ENCODE measurements at places on chromosomes 11 and 22. TPM values are rescaled to one million over a fixed set of nuclear protein-coding genes. Genes with fewer than 3 reads are reported as not detected.
A peak's percentile ranks its signal among the peaks of the same experiment; 100 is the strongest.

The OR9G1 gene
- not detected for total RNA-seq

DNA sequence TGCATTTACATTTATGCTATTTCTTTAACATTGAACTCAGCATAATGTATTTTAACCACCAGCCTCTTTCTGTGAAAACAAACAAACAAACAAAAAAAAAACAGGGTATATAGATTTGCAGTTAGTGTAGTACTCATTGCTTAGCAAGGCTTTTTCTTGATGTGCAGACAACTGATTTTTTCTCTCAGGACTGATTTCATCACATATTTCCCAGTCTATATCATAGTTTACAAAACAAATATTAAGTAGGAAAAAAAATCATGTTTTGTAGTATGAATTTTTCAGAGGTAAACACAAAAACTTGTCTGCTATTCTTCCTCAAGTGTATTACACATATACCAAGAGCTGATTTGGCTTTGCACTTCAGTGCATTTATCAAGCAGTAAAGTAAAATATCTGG is 123.0 kb downstream of the PDE3B start:
- no peak for DNase-seq

The TPCN2 gene
- 17.0 TPM for total RNA-seq

The LGALS12 gene
- total RNA-seq = not detected

DNA sequence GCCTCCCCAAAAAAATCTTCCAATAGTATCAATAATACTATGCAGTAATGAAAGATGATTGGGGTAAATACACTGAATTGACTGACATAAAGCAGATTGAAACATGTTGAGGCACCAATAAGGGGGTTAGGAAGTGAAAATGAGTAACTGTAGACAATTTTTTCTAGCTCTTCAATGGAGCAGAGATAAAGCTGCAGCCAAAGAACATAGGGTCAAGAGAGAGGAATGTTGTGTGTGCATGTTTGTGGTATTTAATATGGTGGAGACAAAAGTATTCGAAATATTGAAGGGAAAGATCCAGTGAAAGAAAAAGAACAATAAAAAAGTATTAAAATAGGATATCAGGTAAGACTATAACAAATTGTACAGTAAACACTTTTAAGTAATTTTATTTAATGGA is 450.0 kb upstream of the CCDC179 start:
- DNase-seq = no peak

DNA sequence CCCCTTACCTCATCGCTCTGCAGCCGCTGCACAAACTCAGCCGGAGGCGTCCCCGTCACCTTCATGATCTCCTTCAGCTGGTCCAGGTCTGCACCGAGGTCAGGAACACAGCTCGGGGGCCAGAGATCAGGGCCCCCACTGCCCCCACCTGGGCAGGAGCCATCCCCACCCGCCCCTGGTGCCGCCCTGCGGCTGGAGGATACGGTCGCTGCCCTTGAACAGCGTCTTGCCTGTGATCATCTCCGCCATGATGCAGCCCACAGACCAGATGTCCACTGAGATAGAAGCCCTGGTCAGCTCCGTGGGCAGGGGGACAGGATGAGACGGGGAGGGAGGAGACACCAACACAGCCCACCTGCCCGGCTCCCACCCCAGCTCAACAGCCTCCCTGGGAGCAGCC is 4.5 kb upstream of the HDAC10 start:
- DNase-seq = no peak

The ELP4 gene
- 21.6 TPM for total RNA-seq

The PHOX2A gene
- total RNA-seq = not detected

GRCh38 chr22:19722178-19722981 is 959 bp upstream of the GP1BB start:
- DNase-seq = no peak

The CCDC15 gene
- 4.8 TPM for total RNA-seq

DNA sequence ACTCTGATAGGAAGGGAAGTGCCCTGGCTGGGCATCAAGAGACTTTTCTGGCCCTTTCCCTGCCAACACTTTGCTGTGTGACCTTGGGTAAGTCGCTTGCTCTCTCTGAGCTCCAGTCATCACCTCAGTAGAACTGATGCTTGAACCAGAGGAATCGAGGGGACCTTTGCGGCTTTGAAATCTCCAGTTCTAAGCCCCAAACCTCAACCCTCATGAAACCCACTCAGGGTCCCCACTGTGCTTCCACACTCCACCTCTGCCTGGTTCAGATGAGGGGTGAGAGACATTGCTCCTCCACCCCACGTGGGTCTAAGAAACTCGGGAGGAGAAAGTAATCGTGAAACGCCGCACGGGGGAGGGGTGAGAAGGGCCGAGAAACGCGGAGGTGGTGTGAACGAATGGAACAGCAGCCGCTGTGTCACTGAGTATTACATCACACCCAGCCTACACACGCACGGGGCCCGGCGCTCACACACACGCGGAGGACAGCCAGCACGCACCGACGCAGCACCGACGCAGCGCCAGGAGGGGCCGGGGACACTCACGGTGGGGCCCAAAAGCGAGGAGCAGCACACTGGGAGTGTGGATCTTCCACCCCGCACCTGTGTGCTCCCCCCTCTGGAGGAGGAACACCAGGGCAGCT is 4.3 kb downstream of the RTN4RL2 start:
- DNase-seq = no peak

The CTSW gene
- 124 TPM for total RNA-seq

- no peak for DNase-seq
Measured at GRCh38 chr11:134516529-134516928, 104.5 kb upstream of the B3GAT1 start.

- no peak for DNase-seq
Measured at GRCh38 chr11:115458877-115459276, 45.3 kb downstream of the CADM1 start.

- DNase-seq = no peak
Measured at GRCh38 chr11:82767123-82767522, 33.5 kb upstream of the FAM181B start.

DNA sequence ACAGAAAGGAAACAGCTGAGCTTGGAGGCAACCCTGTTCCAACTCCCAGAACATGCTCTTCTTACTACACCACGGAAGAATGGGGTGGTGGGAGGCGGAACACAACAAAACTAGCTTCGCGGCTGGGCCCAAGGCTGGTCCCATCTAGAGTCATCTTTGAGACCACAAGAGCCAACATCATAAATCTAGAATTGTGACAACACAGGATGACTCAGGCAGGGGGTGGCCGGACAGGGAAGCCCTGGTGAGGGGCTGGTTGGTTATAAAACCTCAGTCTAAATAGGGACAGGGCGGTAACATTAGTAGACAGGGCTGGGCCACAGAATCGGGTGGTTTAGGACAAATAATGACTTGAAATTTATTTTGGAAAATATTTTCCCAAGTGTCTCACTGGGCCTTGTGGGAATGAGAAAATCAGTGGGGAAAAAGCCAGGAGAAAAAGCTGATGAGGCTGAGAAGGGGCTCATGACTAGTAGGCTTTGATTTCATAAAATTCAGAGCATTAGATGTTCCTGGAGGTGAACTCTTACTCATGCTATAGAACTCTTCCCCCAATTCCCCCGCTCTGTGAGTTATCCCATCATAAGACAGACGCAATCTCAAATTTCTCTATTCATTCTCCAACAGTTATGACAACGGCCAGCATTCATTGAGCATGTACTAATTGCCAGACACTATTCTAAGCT is 151.8 kb upstream of the TIMP3 start:
- peak; percentile 46 for DNase-seq

DNA sequence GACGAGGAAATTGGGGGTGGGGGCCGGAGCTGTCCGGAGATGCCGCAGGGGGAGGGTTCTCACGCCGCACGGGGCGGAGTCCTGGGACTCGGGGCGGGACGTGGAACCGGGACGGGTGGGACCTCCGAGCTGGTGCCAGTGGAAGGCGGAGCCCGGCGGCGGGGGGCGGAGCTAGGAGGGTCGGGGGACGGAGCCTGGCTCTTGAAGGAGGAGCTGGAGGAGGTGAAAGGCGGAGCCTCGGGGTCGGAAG is 271 bp downstream of the FKBP2 start:
- DNase-seq = no peak

- no peak for DNase-seq
Measured at GRCh38 chr11:85249482-85249881, 377.7 kb downstream of the DLG2 start.
